ENCODE measurements at places on chromosomes 13 and 19.

DNA sequence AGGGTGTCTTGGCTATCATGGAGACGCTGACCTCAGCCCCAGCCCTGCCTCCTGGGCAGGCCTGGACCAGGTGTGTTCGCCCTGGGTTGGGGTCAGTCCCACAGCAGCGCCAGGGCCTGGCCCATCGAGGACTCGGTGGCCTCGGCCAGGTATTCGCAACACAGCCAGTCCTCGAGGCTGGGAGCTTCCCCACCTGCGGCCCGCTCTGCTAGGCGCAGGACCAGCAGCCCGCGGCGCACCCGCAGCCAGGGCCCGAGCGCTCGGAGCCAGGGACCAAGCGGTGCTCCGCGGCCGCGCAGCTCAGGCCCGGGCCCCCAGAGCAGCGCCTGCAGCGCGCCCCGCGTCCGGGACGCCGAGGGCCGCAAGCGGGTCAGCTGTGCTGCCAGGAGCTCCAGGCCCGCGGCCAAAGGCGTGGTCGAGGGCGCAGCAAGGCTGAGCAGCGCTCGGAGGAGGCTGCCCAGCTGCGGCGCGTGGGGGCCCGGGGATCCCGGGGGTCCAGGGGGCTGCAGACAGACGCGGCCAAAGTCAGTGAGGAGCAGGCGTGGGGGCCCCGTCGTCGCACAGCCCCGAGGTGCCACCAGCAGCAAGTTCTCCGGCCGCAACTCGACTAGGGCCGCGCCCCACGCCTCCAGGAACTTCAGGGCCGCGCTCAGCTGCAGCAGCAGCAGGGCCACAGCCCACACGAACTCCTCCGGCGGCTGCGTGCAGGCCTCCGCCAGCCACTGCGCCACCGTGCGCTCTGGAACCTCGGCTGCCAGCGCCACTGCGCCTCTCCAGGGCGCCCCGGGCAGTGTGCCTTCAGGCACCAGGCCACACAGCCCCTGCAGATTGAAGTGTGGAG is 6.2 kb downstream of the PEAK3 start:
- no peak for DNase-seq
- peaks cover 40% of the 10 kb centered on the region for H3K4me1 ChIP-seq
- H3K4me3 ChIP-seq, result no peak overlapping the region
- H3K27ac ChIP-seq, result no peak overlapping the region
- H3K36me3 ChIP-seq, result peaks cover 4% of the 10 kb centered on the region

DNA sequence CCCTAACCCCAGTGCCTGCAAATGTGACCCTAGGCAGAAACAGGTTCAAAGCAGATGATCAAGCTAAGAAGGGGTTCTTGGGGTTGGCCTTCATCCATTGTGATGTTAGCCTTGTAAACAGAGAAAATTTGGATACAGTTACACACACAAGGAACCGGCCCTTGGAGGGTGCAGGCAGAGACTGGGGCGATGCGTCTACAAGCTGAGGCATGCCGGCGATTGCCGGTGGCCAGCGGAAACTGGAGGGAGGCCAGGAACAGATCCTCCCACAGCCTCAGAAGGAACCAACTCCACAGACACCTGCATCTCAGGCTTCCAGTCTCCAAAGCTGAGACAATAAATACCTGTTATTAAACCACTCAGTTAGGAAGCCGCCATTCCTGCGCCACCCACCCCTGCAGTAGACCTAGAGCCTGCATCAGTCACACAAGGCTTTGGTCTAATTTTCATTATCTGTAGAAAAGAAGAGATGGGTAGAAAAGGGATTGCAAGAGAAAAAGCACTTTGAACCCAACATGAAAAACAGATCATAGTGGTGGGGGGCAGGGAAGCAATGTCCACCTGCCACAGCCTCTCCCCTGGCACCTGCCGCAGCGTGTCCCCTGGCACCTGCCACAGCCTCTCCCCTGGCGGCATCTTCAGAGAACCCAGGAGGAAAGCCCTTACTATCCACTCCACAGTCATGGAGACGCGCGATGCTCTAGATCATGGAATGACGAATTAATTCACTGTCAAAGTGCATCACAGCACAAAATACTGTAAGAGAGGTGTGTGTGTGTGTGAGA is 119.7 kb upstream of the SOX1 start:
- H3K36me3 ChIP-seq, result no peaks in the 10 kb centered on the region
- DNase-seq, result no peak
- no peak overlapping the region for H3K27ac ChIP-seq
- H3K4me1 ChIP-seq, result no peaks in the 10 kb centered on the region
- no peak overlapping the region for H3K4me3 ChIP-seq

DNA sequence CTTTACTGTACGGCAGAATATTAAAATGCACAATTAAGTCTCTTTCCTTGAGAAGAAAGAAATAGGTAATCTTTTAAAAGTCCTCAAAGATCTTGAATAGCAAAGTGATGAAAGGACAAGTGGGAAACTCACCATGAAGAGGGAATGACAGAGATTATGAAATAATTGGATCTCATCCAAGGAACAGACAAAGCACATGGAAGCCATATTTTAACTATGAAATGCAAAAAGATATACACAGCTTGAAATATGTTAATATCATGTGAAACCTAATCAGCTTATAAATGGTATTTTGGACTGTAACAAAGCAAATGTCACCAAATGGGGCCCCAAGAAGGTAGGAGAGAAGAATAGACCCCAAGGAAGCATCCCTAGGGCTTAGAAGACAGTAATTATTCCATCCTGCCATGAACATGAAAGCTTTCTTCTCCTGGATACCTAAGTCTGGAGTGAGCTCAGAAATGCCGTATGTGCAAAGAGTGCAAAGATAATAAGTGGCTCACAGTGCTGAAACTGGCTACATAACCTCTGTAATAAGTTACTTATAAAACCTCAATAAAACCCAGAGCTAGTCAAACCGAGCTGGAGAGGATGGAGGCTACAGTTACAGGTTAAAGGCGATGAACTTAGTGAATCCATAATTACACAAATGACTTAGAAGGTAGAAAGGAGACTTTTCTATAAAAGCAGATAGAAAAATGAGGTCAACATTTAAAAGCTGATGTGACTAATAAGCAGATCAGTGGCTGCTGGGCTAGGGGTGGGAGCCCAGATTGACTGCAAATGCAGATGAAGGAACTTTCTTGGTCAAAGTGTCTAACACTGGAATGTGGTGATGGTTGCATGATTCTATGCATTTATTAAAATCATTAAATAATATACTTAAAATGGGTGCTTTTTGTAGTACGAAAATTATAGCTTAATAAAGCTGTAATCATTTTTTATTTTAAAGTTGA is 34.4 kb downstream of the DCLK1 start:
- H3K4me1 ChIP-seq, result no peaks in the 10 kb centered on the region
- H3K27me3 ChIP-seq, result no peaks in the 10 kb centered on the region
- no peak overlapping the region for H3K27ac ChIP-seq
- no peaks in the 10 kb centered on the region for H3K36me3 ChIP-seq

DNA sequence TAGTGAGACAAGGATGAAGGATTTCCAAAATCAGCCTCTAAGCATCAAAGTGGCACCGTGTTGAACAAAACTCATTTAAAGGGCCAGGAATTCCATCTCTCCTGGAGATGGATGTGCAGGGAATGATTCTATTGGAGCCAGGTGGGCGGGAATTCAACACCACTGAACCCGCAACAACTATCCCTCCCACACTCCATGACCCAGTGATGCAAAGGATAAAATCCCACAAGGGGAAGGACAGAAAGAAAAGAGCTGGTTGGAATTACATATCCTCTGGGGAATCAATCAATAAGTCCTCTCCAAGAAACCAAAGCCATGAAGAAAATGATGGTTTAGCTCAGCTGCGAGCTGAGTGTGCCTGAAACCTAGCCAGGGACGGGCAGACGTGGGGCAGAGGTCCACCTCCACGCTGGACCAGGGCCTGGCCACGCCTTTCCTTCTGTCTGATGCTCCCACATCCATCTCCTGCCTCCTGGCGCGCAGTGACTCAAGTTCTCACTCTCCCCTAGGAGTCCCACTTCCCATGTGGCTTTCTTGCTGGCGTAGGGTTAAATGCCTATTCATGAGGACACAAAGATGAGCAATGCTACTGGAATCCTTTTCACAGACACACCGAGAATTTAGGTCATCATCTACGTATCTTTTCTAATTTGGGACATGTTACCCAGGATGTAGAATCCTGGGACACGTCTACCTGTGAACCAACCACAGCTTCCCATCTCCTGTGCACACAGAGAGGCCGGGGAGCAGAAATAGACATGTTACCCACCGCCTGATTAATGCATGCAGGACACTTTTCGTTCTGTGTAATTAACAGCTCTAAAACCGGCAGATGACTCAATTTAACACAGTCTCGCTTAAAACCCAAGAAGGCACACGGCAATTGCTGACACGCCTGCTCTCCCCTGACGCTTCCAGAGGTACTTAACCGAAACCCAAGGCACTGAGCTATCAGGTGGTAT is 48.6 kb downstream of the PEPD start:
- DNase-seq, result no peak
- no peak overlapping the region for H3K4me3 ChIP-seq
- no peaks in the 10 kb centered on the region for H3K27me3 ChIP-seq

GRCh38 chr19:50735869-50736268 is 12.7 kb downstream of the CLEC11A start:
- H3K27ac ChIP-seq, result no peak overlapping the region
- DNase-seq, result no peak
- H3K4me3 ChIP-seq, result no peak overlapping the region
- H3K4me1 ChIP-seq, result no peaks in the 10 kb centered on the region
- H3K27me3 ChIP-seq, result peaks cover 2% of the 10 kb centered on the region
- H3K36me3 ChIP-seq, result no peaks in the 10 kb centered on the region

Data from HepG2 (cell line).